ENCODE measurements at places on chromosomes 3 and 15.

DNA sequence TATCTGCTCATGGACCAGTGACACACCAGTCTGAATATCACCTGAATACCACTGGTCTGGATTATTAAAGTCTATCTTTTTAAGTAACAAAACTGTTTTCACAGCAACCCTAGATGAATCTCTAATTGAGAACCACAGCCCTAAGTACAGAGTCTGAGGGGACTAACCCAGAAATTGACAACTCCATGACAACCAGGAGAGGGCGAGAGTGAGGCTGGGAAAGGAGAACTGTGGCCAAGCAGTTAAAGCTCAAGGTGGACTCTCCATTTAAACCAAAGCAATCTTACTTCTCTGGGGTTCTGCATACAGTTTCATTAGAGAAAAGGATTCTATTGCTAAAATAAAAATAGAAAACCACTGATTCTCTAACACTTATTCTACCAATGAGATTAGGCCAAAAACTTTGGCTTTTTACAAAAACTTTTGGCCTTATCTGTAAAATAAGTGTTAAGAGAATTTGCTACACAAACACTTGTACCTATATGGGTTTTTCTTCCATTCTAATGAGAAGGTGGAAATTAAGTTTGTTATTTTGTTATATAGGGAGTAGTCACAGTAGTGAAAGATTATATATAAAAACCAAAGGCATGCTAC is 11.4 kb downstream of the NEK10 start:
- DNase-seq, result peak; percentile 76

GRCh38 chr15:90660195-90660998 is 56.7 kb upstream of the BLM start:
- peak; percentile 80 for DNase-seq

GRCh38 chr3:12380461-12380860 is 91.6 kb downstream of the PPARG start:
- no peak for DNase-seq

GRCh38 chr3:12714278-12714677 is 44.8 kb downstream of the TMEM40 start:
- DNase-seq, result no peak

DNA sequence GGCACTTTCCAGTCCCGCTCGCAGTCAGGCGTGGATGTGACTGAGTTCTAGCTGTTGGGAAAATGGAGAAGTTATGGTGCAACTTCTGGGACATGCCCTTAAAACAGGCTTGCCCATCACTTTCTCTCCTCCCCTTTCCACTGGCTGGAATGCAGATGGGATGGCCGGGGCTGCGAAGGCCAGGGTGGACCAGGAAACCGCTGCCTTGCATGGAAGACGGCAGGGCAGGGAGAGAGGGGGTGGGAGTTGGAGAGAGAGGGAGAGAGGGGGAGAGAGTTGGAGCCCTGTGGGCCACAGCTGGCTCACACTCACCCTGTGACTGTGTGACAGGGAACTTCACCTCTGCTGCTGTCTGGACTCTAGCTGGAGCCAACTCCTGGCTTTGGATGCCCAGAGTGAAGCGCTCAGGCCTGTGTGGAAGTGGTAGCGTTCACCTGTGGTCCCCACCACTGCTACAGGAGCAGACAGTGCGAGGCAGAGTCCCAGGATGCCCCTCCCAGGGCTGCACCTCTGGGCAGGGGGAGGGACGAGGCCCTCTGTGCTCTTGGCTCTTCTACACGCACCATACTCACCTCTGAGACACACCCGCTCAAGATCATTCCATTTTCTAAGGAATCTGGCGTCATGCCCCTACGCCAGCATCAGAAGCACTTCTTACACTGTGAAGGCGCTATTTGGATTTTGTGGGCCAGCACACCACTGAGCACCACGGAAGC is 36.6 kb downstream of the KLHL25 start:
- DNase-seq, result no peak

DNA sequence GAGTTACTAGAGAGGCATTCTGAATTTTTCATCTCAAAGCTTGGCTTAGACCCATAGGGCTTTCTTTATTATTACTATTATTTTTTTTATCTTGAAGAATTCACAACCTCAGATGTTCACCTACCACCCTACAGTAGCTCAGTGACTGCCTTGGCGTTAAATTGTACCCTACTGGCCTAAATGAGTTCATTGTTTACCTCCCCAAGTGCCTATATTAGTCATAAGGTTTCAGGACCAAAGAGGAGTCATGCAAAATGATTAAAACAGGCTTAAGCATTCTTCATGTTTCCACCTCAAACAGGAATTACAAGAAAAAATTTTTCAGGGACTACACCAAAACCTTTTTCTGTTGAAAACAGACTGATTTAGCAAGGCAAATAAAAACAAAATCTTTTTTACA is 751.5 kb downstream of the SQOR start:
- no peak for DNase-seq

GRCh38 chr15:69325456-69325971 is 26.8 kb downstream of the PAQR5 start:
- DNase-seq, result no peak

GRCh38 chr3:117548600-117548999 is 839.0 kb downstream of the TUSC7 start:
- no peak for DNase-seq

- DNase-seq, result no peak
These were observed 10.9 kb downstream of the CHCHD6 start for GRCh38 chr3:126714921-126715320.

DNA sequence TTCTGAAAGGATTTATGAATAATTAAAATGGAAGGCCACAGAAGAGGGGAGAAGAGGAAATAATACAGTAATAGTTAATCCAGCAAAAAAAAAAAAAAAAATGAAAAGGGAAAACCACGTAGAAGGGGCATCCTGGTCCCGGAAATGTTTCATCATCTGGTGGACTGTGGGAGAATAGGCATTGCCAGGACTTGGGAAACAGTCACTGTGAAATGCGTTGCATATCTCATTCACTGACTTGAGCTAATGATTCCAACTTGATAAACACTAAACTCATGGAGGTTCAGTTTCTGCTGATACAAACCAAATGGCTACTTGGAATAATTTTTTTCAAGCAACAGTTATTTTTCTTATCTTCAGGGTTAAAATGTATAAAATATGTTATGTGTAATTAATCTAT is 3.2 kb downstream of the XCR1 start:
- peak; percentile 76 for DNase-seq

DNA sequence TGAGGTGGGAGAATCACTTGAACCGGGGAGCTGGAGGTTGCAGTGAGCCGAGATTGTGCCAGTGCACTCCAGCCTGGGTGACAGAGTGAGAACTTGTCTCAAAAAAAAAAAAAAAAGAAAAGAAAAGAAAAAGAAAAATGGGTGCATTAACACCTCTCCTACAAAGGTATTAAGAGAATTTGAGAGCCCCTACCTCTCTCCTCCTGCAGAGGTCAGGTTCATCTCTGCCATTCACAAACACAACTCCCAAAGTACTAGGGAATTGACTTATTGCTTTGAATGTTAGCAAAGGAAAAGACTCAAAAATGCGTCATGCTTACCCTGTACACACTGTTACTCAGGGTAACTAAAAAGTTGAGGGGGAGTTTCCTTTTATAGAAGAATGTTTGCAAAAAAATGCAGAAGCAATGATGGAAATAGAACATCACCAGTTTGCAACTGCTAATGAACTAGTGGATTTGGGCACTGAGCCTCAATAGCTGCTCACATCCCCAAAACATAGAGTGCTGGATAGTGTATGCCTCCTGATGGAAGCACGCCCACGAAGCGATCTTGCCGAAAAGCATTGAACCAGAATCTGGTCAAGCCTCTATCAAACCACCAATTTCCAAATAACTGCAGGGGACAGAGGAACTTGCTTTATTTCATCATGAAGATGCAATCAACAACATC is 15.5 kb upstream of the LYZL4 start:
- DNase-seq, result no peak

GRCh38 chr3:190426806-190427507 is 22.7 kb downstream of the TMEM207 start:
- DNase-seq, result no peak

- DNase-seq, result no peak
These were observed 217.2 kb downstream of the PDZRN3 start for GRCh38 chr3:73407577-73407976.

DNA sequence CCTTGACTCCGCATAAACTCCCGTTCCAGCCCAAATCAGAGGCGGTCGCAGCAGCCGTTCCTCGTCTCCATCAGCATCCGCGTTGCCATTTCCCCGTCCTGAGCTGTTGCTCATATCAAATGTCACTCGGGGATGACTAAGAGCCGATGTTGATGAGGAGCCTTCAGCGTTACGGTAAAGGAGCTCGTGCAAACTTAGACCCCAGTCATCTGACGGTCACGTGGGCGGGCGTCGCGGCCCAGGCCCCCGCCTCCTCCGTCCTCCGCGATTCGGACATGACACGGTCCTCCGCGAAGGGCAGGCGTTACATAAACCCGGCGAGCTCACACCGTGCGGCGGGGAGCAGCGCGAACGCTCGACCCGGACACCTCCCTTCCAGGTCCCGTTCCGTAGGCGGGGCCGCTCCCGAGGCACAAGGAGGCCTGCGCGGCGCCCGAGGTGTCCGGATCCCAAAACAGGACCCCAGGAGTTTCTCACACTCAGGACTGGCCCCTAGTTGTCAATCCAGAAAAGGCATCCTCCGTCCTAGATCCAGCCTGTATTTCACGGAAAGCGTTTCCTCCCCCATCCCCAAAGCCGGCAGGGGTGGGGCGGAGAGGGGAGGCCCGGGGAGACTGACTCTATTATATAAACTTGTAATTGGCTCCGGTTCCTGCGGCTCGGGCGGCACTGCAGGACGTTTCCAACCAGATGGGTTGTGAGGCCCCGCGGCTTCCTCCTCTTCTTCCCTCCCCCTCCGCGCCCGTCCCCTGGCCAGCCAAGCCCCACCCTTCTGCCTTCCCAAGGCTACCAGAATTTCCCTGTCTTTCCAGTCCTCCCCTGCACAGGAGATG is 100.0 kb upstream of the IGF1R start:
- peak; percentile 62 for DNase-seq

DNA sequence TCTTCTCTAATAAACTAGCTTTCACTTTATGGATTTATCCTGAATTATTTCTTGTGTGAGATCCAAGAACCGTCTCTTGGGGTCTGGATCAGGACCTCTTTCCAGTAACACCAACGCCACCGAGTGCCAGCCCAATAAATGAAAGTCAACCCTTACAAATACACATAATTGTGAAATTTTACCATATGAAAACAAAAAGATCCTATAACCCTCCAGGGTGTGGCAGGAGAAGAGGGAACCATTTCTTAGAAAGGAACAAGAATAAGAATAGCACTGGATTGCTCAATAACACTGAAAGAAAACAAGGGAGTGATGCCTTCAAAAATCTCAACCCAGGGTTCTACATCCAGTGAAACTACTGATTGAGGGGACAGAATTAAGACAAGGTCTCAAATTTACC is 51.6 kb upstream of the ACKR4 start:
- DNase-seq, result no peak
